ENCODE measurements at places on chromosomes 5 and 9.

DNA sequence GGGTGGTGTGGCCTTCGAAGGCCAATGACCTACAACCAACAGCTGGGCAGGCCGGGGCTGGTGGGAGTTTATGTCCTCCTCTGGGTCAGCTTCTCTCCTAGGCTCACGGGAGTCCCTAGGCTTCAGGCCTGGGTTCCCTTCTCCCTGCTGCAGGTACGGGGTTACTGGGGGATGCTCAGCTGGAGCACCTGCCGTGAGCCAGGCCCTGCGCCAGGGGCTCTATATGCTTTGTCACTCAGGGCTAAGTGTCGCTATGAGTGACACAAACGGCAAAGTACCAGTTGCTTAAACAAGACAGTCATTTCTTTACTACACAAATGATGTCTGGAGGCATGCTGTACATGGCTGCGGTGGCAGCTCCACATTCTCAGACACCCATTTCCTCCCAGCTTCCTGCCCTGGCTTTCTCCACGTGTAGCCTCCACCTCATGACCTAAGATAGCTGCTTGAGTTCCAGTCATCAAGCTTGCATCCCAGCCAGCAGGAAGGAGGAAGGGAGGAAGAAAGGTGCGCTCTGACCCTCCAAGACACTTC, 22.5 kb upstream of the NINJ1 start:
- DNase-seq, result no peak

DNA sequence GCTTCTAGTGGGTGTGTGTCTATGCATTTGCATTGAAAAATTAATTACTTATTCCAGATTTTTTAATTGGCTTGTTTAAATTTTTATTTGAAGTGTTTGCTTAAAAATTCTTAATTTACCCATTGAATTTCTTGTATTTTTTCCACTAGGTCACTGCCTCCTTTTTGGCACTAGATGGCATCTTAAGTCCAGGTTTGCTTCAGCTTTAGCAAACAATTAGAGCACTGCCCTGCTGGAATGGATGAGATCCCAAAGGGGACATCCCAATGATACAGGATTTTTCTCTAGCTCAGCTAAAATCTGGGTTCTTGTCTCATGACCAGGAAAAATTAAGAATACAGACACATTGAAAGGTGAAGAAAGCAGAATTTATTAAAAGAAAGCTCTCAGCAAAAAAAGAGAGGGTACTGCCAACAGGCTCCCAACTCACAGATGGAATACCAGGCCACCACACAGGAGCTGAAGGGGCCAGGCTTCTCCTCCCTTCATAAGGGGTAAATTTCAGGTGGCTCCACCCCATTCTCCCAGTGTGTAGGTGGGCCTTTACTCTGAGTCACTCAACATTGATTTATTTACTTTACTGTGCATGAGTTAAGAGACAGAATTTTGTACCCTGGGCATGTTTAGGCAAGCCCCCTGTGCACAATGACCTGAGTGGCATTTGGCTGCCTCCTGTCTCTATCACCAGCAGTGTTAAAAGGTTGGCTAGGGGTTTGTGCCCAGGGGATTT, 532.4 kb downstream of the ANXA1 start:
- DNase-seq, result no peak

- no peak for DNase-seq
Observed at GRCh38 chr5:81232464-81233079, 550 bp upstream of the CKMT2 start.

- peak; percentile 78 for DNase-seq
Observed at GRCh38 chr5:136212252-136212721, 19.3 kb upstream of the SMIM32 start.

DNA sequence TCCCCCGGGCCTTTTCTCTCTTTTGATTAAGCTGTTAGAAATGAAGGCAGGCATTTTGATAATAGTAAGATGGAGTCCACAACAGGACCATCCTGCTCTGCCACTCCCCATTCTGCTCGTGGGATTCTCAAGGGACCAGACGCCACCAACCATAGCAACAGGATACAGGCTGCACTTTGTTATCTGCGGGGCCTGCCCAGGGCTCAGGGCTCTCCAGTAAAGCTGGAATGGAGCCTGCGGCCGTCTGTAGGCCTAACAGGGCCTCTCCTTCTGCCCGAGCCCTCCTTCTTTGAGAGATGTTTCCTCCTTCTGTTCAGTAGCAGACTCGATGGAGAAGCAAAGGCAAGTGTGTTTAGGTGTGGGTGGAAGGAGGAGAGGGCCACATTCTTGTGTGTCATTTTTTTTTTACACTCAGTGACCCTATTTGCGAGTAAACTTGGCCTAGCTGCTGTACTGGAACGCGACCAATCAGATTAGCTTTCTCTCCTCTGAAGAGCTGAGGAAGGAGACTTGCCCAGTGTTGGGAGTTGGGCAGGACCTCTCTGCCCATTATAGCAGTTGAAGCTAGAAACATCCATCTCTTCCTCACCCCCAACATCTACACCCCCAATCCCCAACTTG, 8.9 kb upstream of the EPB41L4B start:
- no peak for DNase-seq

GRCh38 chr5:26343801-26344325, 694.5 kb downstream of the CDH9 start:
- DNase-seq, result no peak

DNA sequence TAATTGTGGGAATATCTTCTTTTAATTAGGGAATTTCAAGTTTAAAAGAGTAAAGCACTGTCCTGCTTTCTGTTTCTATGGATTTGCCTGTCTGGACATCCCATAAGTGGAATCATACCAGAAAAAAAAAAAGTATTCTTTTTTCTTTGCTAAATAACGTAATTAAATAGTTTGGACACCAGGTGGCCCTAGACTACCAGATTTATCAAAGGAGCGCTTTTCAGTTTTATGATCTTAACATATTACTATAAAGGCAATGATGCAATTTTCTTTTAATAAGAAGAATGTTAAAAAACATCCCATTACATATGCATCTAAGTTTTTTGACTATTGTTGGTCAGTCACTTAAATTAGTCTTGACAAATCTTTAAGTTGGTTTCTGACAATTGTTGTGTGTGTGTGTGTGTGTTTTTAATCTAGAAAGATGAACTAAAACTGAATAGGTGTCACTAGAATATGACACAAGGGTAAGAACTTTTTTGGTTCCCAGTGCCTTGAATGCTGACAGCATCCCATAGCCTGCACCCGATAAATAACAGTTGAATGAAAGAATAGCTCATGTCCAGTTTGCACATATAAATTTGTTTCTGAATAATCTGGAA, 49.5 kb downstream of the C5orf22 start:
- DNase-seq, result no peak

DNA sequence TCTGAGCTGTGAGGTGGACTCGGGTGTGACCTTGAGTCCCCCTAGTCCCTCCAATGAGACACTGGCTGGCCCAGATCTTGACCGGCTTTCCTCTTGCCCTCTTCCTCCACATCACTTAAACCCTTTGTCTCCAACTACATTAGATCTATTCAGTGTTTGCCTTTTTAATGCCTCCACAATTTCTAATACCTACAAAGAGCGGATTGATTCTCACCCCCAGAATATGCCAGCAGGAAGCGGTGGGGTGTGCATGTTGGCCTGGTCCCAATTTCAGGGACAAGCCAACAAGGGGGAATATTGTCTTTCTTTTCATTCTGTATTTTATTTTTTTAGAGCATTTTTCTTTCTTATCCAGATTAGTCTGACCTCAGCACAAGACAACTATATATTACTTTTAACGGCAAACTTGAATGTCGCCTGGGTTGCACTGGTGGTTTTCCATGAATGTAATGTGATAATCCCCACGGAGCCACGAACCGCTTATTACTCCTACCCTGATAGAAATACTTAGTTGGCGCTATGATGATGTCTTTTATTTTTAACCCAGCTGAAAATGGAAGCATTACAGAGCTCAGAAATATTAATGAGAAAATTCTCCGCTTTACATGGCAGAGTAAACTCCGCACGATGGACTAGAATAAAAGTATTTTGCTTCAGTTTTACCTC, 68.5 kb upstream of the MYO10 start:
- DNase-seq, result no peak

GRCh38 chr9:503881-504852, 289.5 kb downstream of the DOCK8 start:
- DNase-seq, result peak; percentile 93

DNA sequence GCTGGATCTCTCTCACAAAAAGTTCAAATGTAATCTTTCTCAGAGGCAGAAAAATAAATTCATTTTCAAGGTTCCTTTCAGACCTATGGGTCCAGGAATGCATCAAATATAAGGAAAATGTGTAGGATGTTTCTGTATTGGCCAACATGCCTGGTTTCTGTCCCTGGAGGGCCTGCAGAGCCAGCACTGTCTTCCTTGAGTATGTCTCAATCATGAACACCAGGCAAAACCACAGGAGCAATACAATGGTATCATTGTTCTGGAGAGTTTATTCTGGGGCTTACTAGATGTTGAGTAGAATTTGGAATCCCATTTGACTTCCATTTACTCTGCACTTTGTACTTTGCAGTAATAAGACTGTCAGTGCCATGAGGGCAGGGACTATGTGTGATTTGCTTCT, 23.5 kb downstream of the INSYN2B start:
- DNase-seq, result no peak

- no peak for DNase-seq
Observed at GRCh38 chr9:133641861-133642595, 5.9 kb downstream of the DBH start.

- no peak for DNase-seq
Observed at GRCh38 chr5:66620711-66621110, 24.5 kb downstream of the MAST4 start.

DNA sequence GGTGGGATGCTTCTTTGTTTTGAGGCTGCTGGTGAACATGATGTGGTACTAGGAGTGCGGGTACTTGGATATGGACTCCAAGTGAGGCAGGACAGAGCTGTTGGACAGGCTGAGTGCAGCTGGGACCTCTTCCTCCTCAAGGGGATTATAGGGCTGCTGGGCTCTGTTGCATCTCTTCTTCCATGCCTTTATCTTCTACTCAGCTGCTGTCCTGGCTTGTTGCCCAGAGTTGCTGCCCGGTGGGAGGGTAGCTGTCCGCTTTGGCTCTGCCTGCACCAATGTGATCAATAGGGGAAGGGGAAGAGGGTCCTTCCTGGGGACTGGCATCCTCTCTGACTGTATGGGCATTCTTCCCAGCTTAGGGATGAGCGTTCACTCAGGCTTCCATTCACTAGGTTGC, 1217.9 kb upstream of the ACO1 start:
- no peak for DNase-seq

DNA sequence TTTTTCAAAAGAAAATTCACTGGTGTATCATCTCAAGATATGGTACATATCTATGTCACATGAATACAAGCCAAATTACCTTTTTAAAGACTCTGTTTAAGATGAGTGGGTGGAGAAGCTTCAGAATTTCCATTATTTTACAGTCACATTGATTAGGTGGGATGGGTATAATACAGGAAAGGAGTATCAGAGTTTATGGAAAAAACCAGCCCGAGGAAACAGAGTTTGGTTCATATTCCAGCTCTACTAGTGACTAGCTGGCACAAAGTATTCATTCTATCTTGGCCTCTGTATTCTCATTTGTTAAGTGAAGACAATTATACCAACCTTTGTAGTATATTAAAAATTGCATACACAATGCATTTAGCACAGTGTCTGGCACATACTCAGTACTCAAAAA, 46.5 kb upstream of the CDK5RAP2 start:
- no peak for DNase-seq

DNA sequence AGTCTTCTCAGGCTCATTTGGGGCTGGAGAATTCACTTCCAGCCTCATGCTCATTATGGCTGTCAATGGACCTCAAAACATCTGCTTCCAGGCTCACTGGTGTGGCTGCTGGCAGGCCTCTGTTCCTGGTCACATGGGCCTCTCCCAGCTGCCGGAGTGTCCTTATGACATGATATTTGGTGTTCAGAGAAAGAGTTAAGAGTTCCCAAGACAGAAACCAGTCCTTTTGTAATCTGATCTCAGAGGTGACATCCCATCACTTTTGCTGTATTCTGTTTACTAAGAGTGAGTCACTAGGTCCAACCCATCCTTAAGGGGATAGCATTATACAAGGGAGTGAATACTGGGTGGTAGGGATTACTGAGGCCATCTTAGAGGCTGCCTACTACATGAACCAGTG, 104.6 kb downstream of the CACNA1B start:
- no peak for DNase-seq

GRCh38 chr9:90844326-90844725, 42.7 kb downstream of the SYK start:
- no peak for DNase-seq

- DNase-seq, result no peak
Observed at GRCh38 chr9:99505936-99506335, 283.9 kb downstream of the SEC61B start.

DNA sequence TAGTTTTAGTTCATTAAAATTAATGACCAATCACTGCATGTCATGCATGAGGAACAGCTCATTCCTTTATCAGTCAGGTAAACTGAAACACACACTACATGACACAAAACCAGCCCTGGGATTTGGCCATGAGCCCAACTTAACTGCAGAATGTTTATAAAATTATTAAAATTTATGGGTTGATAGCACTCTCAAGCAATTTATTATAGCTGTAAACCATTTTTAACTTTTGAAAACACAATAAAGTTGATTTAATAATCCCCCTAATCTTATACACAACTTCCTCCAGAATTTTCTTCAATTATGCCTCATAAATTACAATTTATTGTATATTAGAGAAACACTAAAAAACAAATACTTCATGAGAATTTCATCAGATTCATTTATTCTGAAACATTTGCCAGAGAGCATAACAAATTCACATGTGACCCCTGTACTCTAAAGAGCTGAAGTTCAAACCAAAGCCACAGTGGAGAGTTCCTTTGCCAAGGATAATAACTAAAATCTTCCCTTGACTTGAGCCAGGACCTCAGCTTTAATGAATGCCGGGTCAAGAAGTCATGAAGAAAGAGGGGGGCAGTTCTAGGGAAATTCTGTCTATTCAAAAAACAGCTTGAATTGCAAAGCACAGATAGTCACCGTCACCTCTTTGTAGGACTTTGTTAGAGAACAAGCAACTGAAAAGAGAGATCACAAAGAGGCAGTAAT, 763.7 kb upstream of the GRAMD2B start:
- DNase-seq, result no peak

DNA sequence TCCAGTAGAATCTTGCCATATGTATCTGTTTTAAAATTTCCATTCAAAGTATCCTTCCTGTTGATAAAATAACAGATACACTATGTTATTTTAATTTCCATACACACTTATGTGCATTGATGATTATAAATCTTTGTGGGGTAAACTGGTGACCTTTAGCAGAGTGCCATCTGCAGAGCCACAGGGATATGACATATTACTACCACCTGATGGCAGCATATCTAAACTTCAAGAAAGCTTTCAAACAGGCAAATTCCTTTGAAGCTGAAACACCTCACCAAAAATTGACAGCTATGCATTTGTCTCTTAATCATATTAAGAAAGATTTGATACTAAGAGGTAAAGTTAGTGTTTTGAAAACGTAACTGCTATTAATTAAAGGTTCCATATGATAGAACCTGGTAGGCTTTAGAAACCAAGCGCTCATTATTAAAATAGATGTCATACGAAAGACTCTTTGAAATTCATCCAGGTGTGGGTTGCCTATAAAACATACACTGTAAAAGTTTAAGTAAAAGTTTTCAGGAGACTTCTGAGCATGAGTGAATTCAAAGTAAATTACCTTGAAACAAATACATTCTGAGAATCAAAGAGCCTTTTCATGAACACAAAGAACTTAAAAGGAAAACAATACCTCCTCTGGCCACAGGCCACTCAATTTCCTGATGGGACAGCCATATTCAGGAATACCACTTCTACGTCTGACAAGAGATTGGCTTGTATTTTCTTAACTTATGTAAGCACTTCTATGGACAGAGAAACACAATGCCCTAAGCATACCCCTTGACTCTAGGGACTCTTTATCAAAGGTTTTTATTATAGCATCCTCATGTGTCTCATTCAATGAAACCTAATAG, 93.3 kb downstream of the KIAA0825 start:
- DNase-seq, result no peak

GRCh38 chr5:83848941-83849340, 128.3 kb upstream of the HAPLN1 start:
- DNase-seq, result no peak
